Sigmoid colon (tissue), 7 donors: ENCODE measurements at places on chromosomes 12 and 14. TPM values are rescaled to one million over a fixed set of nuclear protein-coding genes. Genes with fewer than 3 reads are reported as not detected.
A peak's percentile ranks its signal among the peaks of the same experiment; 100 is the strongest.

GRCh38 chr14:91444335-91445020 is 26.9 kb upstream of the CCDC88C start:
- no peaks in the 10 kb centered on the region for H3K4me1 ChIP-seq
- no peaks in the 10 kb centered on the region for H3K36me3 ChIP-seq
- H3K4me3 ChIP-seq = no peak overlapping the region
- H3K27me3 ChIP-seq = peaks cover 3% of the 10 kb centered on the region

- H3K4me1 ChIP-seq = no peaks in the 10 kb centered on the region
- H3K27me3 ChIP-seq = no peaks in the 10 kb centered on the region
- no peaks in the 10 kb centered on the region for H3K36me3 ChIP-seq
- no peak overlapping the region for H3K4me3 ChIP-seq
- DNase-seq = no peak
- no peak overlapping the region for H3K27ac ChIP-seq
Observed at GRCh38 chr12:101038289-101038871, 171.7 kb downstream of the SLC5A8 start.

GRCh38 chr12:29398495-29398894 is 17.5 kb upstream of the ERGIC2 start:
- no peak overlapping the region for H3K4me3 ChIP-seq
- H3K27ac ChIP-seq = no peak overlapping the region
- no peaks in the 10 kb centered on the region for H3K27me3 ChIP-seq
- H3K4me1 ChIP-seq = no peaks in the 10 kb centered on the region

- H3K4me3 ChIP-seq = peak overlapping the region; percentile 40
- DNase-seq = no peak
- H3K27me3 ChIP-seq = peaks cover 75% of the 10 kb centered on the region
- H3K4me1 ChIP-seq = peaks cover 33% of the 10 kb centered on the region
Observed at GRCh38 chr14:60656686-60657455, 7.6 kb upstream of the SIX1 start.

DNA sequence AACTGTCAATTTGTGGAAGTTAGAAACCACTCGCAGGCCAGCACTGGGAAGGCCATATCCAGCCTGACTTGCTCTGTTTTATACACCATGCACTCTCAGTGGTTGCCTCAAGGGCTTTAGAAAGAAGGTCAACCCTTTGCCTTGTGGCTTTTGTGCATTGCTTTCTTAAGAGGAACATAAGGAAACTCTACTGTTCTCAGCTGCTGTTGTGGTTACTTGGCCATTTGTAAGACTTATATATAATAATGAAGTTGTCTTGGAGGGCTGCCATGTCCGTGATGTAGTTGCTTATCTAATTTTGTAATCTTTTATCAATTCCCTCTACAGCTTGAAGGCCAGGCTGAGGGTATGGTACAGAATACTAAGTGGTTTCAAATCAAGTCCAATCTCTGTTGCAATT is 637.8 kb downstream of the DIO2 start:
- H3K27ac ChIP-seq = no peak overlapping the region
- no peak for DNase-seq
- no peak overlapping the region for H3K4me3 ChIP-seq
- H3K27me3 ChIP-seq = no peaks in the 10 kb centered on the region

GRCh38 chr14:96166461-96167223 is 38.0 kb upstream of the BDKRB2 start:
- DNase-seq = peak; percentile 25
- H3K27me3 ChIP-seq = no peaks in the 10 kb centered on the region
- peaks cover 14% of the 10 kb centered on the region for H3K4me1 ChIP-seq
- no peaks in the 10 kb centered on the region for H3K36me3 ChIP-seq

DNA sequence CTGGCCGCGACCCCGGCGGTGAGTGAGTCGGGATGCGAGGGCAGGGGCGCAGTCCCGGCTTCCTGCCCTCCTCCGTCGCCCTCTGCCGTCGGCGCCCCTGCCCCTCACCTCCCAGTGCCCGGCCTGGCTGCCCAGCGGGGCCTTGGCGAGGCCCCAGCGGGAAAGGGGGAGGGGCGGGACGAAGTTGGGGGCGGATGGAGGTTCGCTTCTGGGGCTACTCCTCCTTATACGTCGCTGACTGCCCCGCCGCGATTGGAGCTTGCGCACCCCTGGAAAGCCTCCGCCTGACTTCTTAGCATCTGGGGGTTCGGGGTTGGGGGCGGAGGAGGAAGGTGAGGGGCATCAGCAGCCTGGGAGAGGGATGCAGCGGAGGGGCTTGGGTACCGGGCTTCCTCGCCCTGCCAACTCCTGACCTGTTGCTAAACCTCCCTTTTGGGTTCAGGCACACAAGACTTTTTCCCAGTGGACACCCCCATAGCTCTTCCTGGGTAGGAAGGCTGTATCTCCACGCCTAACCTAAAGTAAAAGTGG is 406 bp downstream of the TMEM263 start:
- peak overlapping the region; percentile 95 for H3K4me3 ChIP-seq
- H3K36me3 ChIP-seq = no peaks in the 10 kb centered on the region
- H3K27ac ChIP-seq = peak overlapping the region; percentile 100
- H3K27me3 ChIP-seq = no peaks in the 10 kb centered on the region

DNA sequence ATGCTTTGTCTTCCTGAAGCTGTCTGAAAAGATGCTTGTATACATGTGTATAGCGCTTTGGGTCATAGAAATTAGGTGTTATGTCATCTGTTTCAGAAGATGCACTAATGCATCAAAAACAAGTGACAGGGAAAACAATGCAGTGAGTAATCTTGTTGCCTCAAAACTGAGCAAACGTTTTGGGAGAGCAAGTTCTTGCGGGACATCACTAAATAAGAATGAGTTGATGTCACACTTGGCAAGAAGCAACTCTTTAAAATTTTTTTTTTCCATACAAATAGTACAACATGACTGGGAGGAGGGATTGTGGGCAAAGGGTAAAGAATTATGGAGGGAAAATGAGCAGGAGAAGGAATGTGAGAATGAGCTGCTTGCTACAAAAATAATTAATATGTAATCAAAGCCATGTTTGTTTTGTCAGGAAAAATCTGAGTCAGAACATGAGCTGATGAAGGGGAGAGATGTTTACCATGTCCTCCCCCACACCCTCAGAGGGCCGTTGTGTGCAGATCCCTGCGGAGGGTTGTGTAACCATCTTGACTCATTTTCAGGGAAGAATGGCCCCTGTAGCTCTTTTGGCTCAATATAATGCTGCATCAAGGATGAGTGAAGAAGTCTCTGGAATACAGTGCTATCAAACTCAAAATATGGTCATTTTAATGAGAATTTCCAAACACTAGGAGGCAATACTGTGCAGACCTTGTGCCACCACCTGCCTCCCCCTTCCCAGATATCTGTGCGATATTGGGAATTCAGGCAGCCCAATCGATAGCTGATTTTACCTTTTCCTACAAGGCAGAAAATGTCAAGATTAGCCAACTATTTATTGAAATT is 41.4 kb downstream of the BORCS5 start:
- H3K27ac ChIP-seq = peak overlapping the region; percentile 67
- no peaks in the 10 kb centered on the region for H3K27me3 ChIP-seq
- H3K4me1 ChIP-seq = peaks cover 14% of the 10 kb centered on the region
- H3K4me3 ChIP-seq = no peak overlapping the region
- DNase-seq = peak; percentile 88

GRCh38 chr12:7609495-7609894 is 56.2 kb downstream of the APOBEC1 start:
- no peak overlapping the region for H3K27ac ChIP-seq
- no peak for DNase-seq
- no peaks in the 10 kb centered on the region for H3K36me3 ChIP-seq
- H3K4me3 ChIP-seq = no peak overlapping the region
- H3K27me3 ChIP-seq = no peaks in the 10 kb centered on the region

DNA sequence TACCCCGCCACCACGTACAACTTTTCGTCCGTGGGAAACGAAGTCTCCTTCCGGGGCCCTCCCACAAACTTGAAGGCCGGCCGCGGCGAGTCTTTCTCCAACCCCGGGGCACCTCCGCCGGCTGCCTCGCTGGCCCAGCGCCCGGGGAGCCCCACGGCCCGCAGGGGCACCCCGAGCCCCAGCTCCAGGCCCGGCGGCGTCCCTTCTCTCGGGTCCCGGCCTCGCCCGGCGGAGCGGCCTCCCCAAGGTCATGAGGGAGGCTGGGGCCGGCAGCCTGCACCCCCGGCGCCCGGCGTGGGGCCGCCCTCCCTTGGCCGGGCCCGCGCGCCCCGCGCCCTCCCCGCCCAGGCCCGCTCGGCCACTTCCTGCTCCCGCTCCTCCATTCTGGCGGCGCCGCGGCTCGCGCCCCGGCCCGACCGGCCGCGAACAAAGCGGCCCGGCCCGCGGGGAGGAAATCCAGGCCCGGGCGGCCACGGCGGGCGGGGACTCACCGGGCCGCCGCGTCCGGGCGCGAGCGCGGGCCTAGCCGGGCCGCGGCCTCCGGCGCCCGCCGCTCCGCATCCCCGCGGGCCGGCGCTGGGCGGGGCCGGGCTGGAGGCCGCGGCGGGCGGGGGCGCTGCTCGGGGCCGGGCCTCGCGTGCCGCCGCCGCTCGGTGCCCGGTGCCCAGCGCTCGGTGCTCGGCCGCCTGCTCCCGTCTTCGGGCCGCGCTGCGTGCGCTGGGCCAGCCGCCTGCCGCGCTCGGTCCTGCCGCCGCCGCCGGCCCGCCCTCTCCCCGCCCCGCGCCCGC is at the start of gene AKT1:
TSS of gene AKT1 (minus strand) at position 756 of the 788 bp plus-strand sequence. CDS start 3,105 bp downstream, outside the sequence.
- no peaks in the 10 kb centered on the region for H3K4me1 ChIP-seq
- no peak for DNase-seq
- H3K27ac ChIP-seq = peak within 1 kb of the TSS; percentile 100
- H3K36me3 ChIP-seq = peaks cover 12% of the 10 kb centered on the region
- no peaks in the 10 kb centered on the region for H3K27me3 ChIP-seq

DNA sequence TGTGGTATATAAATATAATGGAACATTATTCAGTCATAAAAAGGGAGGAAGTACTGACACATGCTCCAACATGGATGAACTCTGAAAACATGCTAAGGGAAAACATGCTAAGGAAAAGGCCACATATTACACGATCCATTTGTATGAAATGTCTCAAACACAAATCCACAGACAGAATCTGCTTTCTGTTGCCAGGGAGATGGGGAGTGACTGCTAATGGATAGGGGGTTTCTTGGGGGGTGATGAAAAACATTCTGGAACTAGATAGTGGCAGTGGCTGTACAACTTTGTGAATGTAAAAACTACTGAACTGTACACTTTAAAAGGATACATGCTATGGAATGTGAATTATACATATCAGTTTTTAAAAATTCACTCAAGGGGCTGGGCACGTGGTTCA is 6.6 kb downstream of the PPTC7 start:
- H3K4me3 ChIP-seq = no peak overlapping the region
- no peaks in the 10 kb centered on the region for H3K36me3 ChIP-seq
- H3K4me1 ChIP-seq = peaks cover 65% of the 10 kb centered on the region
- no peak overlapping the region for H3K27ac ChIP-seq
- DNase-seq = no peak

DNA sequence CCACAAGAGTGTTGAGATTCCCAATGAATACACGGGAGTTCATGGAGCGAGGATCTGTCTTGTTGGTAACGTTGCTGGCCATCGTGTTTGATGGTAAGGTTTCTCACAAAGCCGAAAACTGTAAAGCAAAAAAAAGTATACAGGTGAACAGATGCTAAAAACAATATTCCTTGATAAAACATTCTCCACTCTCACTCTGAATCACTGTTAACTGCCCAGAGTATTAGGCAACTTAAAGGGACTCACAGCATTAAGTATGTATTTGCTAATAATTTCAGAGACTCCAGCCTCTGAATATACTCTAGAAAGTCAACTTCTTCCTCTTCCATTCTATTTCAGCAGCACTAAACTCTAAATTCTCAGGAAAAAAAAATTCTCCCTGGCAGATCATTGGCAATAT is 35.1 kb downstream of the HNRNPC start:
- H3K4me1 ChIP-seq = peaks cover 73% of the 10 kb centered on the region
- H3K4me3 ChIP-seq = no peak overlapping the region
- no peak for DNase-seq
- H3K27ac ChIP-seq = no peak overlapping the region
- peaks cover 21% of the 10 kb centered on the region for H3K36me3 ChIP-seq

GRCh38 chr12:110804406-110804805 is 42.4 kb upstream of the CCDC63 start:
- no peak for DNase-seq
- no peaks in the 10 kb centered on the region for H3K27me3 ChIP-seq
- H3K36me3 ChIP-seq = no peaks in the 10 kb centered on the region
- H3K4me3 ChIP-seq = no peak overlapping the region

DNA sequence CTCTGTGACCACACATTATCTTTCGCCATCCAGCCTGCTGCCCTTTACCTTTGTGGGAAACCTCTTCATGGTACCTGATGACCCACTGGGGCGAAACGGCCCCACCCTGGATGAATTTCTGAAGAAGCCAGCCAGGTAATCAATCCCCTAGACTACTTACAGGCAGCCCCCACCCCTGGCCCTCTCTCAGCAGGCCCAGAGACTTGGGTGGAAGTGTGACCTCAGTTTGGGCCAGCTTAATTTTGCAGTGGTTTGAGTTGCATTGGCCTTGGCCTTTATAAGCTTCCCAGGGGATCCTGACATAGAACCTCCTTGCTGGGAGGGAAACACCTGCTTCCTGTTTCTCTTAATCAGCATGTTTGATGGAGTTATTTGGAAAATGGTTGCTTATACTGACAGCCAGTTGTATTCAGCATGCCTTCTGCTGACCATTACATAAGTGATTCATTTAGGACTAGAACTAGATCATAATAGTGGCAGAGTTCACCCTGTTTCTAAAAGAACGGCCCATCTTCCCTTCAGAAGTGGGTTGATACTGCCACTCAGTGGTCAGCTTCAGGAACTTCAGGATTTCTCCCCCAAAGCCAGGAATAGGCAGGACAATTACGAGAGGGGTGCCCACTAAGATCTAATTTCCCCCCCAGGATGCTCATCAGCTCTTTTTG is 6.1 kb downstream of the SDR39U1 start:
- H3K36me3 ChIP-seq = peaks cover 41% of the 10 kb centered on the region
- no peak overlapping the region for H3K4me3 ChIP-seq
- peaks cover 50% of the 10 kb centered on the region for H3K4me1 ChIP-seq
- H3K27me3 ChIP-seq = no peaks in the 10 kb centered on the region
- peak; percentile 67 for DNase-seq

GRCh38 chr12:66103016-66103913 is 27.3 kb downstream of the LLPH start:
- H3K27me3 ChIP-seq = peaks cover 4% of the 10 kb centered on the region
- H3K4me3 ChIP-seq = no peak overlapping the region
- no peaks in the 10 kb centered on the region for H3K4me1 ChIP-seq
- DNase-seq = no peak

NKX2-1 gene
- not detected for total RNA-seq

RALGAPA1 gene
- total RNA-seq = 58.6 TPM

SETD1B gene
- total RNA-seq = 14.5 TPM

MYF5 gene
- total RNA-seq = not detected

MFAP5 gene
- 33.3 TPM for total RNA-seq

GLS2 gene
- total RNA-seq = 0.71 TPM

GOLT1B gene
- total RNA-seq = 26.9 TPM

PPTC7 gene
- total RNA-seq = 21.0 TPM

PPP4R4 gene
- 0.27 TPM for total RNA-seq

KLRC4 gene
- total RNA-seq = not detected

CFAP73 gene
- not detected for total RNA-seq

CLEC4E gene
- 1.9 TPM for total RNA-seq

SLC24A4 gene
- 0.99 TPM for total RNA-seq
